HS-5 (cell line): ENCODE measurements at places on chromosomes 1 and 21.
A peak's percentile ranks its signal among the peaks of the same experiment; 100 is the strongest.

DNA sequence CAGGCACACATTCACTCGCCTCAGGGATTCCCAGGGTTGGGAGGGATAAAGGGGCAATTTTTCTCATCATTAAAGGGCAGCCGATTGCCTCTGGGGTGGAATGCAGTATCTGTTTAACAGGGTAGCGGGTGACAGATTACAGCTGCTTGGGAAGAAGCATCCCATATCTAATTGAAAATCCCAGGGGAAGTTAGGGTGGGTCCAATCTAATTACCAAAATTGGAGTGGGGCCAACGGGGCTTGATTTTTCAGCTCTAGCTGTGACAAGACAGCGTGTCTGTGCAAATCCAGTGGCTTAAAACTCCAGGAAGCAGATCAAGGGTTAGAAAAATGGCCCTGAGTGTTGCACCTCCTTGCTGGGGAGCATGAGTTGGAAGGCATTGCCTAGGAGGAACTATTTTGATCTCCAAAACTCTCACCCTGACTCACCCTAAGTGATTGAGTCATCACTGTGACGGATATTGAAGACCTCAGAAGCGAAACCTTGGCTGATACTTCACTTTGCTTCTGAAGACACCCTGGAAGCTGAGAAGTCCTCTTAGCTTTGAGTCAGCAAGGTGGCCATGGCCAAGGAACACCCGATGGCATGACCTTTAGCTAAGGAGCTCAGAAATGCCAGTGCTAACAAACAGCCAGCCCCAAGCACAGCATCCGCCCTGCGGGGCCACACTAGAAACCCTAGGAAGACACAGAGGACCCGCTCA lies 46.0 kb downstream of the GRHL3 start:
- peak; percentile 77 for DNase-seq

- peak; percentile 19 for DNase-seq
These were observed 90.4 kb downstream of the KCNK1 start for GRCh38 chr1:233704170-233704897.

- DNase-seq = no peak
These were observed 23.1 kb downstream of the DYRK3 start for GRCh38 chr1:206658264-206658980.

DNA sequence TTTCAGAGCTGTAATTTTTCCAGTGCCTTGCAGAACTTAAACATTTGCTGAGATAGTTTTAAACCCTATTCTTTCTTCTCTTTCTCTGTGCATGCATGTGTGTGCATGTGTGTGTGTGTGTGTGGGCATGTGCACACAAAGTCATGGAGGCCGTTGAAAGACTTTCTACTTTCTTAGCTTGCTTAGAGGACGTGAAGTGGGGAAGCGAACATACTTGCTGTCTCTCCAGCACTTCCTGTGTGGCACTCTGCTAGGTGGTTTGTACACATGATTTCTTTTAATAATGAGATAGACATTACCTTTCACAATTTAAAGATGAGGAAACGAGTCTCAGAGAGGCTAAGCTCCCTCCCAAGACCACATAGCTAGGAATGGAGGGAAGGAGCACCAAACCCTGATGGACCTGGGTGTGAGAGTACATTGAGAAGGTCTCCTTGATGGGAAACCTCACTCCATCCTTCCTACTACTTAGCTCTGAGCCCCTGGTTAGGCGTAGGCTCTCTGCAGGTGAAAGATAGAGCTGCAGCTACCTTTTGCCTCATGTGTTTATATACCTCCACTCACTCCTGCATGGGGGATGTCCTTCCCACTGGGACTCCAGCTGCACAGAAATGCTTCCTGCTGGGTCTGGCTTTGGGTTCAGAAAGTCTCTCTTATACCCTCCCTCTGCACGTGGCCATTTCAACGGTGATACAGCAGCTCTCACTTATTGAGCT lies 101.9 kb upstream of the USP24 start:
- DNase-seq = no peak

DNA sequence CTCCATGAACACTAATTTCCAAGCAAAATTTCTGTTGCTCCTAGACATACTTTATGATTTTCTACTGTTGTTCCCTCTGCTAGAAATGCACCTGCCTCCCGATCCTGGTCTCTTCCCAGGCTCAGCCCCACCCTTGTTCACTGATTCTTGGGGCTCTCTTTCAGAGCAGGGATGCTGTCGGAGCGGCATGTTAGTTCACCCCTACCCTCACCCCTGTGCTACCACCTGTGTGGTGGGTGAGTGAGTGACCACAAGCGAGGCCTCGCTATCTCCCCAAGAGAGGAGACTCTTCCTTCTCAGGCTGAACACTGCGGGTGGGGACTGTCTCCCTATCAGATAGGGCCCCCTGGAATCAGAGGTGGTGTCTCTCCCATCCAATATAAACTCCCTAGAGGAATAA lies 4.9 kb upstream of the S100A8 start:
- no peak for DNase-seq

GRCh38 chr1:246748867-246749266 lies 24.7 kb downstream of the SCCPDH start:
- DNase-seq = no peak

GRCh38 chr1:115056395-115056798 lies 26.8 kb downstream of the TSHB start:
- DNase-seq = no peak

DNA sequence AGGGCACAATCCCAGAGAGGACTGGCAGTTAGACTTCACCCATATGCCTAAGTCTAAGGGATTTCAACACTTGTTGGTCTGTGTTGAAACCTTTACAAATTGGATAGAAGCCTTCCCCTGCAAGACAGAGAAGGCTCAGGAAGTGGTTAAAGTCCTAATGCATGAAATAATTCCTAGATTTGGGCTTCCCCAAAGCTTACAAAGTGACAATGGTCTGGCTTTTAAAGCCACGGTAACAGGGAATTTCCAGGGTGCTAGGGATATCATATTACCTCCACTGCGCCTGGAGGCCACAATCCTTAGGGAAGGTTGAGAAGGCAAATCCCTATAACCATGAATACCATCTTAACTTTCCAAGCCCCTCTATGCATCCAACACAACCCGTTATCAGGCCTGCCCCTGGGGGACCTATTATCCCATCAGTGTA lies 3.3 kb upstream of the FMO4 start:
- no peak for DNase-seq

- peak; percentile 90 for DNase-seq
These were observed 1.6 kb upstream of the ENO1 start for GRCh38 chr1:8879922-8880676.

GRCh38 chr1:76254104-76255030 lies 179.8 kb downstream of the ST6GALNAC3 start:
- DNase-seq = no peak

- DNase-seq = no peak
These were observed 5.5 kb downstream of the NKAIN1 start for GRCh38 chr1:31234123-31234708.

GRCh38 chr21:26140164-26140579 lies 30.4 kb downstream of the APP start:
- DNase-seq = peak; percentile 86

- no peak for DNase-seq
These were observed 12.0 kb upstream of the VWA5B1 start for GRCh38 chr1:20278692-20279130.

GRCh38 chr1:11283151-11283550 lies 10.2 kb downstream of the UBIAD1 start:
- no peak for DNase-seq

DNA sequence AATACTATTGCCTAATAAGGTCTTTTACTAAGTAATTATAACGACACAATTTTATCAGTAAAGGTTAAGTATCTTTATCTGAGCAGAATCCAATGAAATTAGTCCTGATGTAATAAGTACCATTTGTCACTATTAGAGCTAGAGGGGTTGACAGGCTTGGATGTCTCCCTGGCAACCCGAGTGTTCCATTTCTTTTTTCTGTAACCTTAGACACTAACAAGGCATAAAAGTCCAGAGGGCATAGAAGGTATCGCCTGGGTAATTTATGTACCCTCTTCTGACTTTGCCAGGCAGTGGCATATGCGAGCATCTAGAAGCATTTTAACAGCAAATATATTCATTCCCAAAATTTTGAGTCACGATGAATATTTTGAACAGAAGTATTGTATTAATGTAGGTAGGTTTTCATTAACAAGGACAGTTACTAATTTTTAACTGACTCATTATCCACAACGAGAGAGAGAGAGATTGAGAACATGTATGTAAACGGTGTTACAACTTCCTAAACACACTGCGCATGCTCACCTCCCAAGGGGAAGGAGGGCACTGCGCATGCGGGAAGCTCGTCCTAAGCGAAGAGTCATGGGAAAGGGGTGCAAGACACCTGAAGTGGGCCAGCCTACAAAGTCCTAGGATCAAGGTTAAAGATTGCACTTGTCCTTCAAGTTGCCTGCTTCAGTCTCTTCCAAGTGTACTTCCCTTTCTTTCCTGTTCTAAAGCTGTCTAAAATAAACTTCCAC lies 423.9 kb downstream of the DSCAM start:
- no peak for DNase-seq

DNA sequence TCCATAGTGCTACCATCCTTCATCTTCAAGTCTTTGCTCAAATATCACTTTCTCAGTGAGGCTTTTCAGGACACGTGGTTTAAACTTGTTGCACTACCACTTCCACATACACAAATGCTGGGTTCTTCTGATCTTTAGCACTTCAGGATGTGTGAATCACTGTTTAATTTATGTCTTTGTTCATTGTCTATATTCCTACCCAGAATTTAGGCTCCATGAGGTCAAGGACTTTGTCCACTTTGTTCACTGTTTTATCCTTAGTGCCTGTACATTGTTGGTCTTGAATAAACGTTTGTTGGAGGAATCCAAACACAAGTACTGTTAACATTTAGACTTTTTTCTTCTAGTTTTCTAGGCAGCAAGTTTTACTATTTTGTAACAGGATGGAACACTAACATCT lies 42.6 kb upstream of the RALGPS2 start:
- no peak for DNase-seq

GRCh38 chr1:96025062-96025461 lies 696.5 kb upstream of the PTBP2 start:
- no peak for DNase-seq

DNA sequence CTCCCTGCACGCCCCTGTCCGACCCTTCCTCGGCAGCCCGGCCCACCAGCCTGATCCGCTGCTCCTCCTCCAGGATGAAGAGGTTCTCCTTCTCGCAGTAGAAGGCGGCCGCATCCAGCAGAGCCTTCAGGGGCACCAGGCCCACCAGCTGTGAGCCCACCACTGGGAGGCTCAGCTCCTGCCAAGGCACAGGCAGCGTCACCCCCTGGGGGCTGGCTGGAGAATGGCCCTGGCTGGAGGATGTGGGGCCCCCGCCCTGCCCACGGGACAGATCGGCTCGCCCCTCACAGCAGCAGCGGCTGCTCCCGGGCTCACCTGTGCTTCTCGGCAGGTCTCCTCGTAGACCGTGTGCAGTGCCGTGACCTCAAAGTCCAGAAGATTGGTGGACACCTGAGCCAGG lies 5.3 kb downstream of the FTCD start:
- DNase-seq = no peak

DNA sequence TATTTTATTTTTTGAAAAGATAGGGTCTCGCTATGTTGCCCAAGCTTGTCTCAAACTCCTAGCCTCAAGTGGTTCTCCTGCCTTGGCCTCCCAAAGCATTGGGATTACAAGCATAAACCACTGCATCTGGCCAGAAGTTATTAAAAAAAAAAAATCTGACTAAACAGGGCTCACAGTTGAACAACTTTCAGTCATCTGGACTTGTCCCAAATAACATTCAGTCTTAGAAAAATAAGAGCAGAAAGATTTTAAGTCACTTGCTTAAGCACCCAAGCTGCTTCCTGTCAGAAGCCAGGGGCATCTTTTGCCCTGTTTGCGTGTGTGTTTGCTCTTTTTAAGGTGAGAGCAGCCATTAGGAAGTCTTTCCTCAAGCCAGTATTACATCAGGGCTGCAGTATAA lies 286.8 kb downstream of the LMO4 start:
- DNase-seq = no peak

DNA sequence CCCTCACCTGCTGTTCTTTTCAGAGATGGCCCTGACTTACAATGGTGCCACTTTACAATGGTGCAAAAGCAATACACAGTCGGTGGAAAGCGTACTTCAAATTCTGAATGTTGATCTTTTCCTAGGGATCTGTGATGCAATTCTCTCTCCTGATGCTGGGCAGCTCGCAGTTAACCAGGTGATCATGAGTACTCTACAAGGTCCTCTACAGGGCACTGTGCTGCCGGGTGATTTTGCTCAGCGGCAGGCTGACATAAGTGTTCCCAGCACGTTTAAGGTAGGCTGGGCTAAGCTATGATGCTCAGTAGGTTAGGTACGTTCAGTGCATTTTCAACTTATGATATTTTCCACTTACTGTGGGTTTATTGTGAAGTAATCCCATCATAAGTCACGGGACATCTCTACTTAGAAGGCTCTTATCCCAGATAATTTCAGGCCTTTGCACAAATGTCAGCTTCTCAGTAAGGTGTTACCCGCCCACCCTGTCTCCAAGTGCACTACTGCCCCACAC lies 126.5 kb downstream of the KCNN3 start:
- DNase-seq = no peak

GRCh38 chr1:98221923-98222322 lies 301.1 kb upstream of the DPYD start:
- no peak for DNase-seq

- DNase-seq = no peak
These were observed 43.6 kb upstream of the WNT2B start for GRCh38 chr1:112465122-112465521.

- no peak for DNase-seq
These were observed 52.8 kb upstream of the ZBTB40 start for GRCh38 chr1:22398656-22399420.

- no peak for DNase-seq
These were observed 6.8 kb upstream of the SLAMF1 start for GRCh38 chr1:160653620-160654016.

GRCh38 chr21:46226920-46227599 lies 1.5 kb downstream of the LSS start:
- DNase-seq = peak; percentile 31

GRCh38 chr1:18945401-18945849 lies 11.1 kb downstream of the IFFO2 start:
- no peak for DNase-seq

- DNase-seq = no peak
These were observed 98.3 kb downstream of the KAZN start for GRCh38 chr1:14696761-14697160.

DNA sequence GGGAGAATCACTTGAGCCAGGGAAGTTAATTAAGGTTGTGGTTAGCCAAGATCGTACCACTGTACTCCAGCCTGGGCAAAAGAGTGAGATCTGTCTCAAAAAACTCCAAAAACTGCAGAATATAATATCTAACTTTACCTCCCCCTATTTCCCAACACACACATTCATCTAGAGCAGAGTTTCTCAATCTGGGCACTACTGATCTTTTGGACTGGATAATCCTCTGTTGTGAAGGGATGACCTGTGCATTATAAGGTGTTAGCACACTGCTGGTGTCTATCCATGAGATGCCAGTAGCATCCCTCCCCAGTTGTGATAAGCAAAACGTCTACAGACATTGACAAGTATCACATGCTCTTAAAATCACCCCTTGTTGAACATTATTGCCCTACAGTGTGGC lies 61.8 kb downstream of the RGS13 start:
- DNase-seq = no peak

GRCh38 chr1:35190784-35191183 lies 2.2 kb downstream of the SFPQ start:
- DNase-seq = no peak
